Forelimb muscle (tissue), 1 donor: ENCODE measurements at places on chromosomes 4 and X.

DNA sequence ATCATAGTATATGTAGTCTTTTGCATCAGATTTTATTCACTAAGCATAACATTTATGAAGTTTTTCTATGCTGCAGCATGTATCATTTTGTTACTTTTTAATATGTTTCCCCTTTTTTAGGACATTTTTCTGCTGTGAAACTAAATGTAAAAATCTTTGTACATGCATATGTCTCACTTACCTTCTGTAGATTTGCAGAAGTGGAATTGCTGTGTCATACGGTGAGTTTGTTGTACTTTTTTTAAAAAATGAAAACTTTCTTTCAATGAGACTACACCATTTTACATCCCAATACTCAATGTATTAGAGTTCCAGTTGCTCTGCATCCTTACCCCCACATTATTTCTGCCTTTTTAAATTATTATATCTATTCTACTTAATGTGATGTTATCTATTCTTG, 868.9 kb downstream of the PDHA2 start:
- DNase-seq, result no peak

DNA sequence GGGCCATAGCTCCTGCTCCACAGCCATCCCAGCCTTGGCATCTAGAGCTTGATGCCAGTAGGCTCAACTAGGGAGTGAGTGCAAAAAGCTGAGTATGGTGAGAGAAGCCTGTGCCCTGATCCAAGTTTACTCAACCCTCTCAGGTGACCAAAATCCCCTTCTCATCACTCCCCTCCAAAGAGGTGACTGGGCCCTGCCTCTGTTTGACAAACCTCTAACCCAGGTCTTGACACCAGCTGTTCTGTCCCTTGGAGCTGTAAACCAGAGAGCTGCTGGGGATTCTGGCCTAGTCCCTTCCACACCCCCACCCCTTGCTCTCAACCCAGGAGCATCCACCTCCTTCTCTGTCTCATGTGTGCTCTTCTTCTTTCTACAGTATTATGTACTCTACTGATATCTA, 73.5 kb downstream of the MSN start:
- no peak for DNase-seq

GRCh38 chrX:154399527-154400368, 1.6 kb downstream of the RPL10 start:
- DNase-seq, result no peak

GRCh38 chrX:124488412-124489161, 142.2 kb downstream of the SH2D1A start:
- no peak for DNase-seq

DNA sequence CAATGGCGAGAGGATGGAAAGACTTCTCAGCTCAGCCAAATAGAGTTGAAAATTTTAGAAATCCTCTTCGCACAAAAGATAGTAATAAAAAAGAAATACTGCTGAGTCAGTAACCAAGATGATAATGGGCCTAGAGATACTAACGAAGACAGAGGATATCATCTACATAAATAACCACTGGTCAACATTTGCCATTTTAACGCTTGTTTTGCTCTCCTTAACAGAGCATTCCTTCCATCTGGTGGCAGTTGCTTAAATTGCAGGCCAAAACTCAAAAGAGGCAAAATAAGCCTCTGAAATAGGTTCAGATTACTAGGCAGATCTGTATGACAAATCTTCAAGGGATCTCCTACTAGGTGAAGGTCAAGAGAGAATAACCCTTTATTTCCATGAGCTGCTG, 51.7 kb upstream of the MCF2 start:
- no peak for DNase-seq

GRCh38 chrX:46912603-46913491, 626 bp downstream of the JADE3 start:
- no peak for DNase-seq
